ENCODE measurements at places on chromosomes 7 and 10.
A peak's percentile ranks its signal among the peaks of the same experiment; 100 is the strongest.

DNA sequence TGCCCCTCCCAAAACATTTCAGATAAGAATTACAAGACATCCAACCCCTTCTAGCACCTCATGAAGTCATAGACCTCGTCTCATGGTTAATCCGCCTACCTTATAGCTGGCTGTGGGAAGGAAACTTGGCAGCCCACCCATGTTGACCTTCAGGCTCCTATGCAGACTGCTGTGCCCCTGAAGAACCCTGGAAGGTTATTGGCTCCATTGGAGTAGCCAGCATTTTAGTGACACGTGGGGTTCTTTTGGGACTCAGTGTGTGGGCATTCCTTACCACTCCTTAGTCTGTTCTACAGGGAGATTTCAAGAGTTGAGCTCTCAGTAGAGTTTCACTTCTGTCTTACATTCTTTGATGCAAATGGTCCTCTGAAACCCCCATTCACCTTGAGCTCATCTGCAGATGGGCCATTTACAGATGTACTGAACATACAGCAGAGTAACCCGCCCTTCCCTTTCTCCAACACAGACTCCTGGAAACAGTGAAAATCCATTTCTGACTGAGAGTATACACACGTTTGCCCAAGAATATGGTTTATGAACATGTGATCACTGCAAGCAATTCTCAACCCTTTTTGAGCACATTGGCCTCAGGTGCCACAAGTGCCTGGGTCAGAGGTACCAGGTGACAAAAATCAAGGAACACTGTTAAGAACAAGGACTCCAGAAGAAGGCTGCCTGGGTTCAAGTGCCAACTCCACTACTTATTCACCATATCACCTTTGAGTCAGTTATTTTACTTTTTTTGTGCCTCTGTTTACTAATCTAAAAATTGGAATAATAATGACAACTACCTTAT is 54.0 kb upstream of the HECW1 start:
- no peak for DNase-seq

GRCh38 chr7:114084472-114085312 is 165.9 kb upstream of the PPP1R3A start:
- DNase-seq, result no peak

DNA sequence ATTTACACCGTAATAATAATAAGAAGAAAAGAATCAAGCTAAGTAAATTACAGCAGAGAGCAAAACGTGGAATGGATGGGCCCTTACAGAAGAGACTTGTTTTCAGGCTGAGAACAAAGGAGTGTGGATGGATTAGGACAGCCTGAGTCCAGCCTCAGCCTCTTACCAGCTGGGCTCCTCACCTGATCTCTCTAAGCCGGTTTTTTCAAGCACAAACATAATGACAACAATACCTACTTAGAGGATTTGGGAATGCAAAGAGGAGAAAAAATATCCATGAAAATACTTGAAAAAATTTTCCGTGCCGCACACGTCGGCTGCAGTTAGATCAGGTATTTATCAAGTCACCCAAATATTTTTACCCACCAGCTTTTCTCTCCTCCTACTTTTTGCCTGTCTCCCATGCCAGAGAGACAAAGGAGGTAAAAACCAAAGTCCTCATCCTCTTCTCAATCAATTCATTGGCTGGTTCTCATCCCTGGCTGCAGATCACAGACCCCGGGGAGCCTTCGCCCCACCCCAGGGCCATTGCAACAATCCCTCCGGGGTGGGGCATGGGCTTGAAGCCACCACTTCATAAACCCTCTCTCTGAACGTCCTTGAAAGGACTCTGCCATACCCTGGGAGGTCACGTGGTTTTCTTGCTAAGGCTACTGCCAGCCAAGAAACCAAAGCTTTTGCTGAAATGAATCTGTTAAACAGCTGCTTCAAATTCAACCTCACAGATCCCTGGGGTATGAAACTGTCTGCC is 29.7 kb upstream of the GTF2I start:
- peak; percentile 76 for DNase-seq

GRCh38 chr7:114415064-114415989 is 712 bp downstream of the FOXP2 start:
- DNase-seq, result peak; percentile 83

DNA sequence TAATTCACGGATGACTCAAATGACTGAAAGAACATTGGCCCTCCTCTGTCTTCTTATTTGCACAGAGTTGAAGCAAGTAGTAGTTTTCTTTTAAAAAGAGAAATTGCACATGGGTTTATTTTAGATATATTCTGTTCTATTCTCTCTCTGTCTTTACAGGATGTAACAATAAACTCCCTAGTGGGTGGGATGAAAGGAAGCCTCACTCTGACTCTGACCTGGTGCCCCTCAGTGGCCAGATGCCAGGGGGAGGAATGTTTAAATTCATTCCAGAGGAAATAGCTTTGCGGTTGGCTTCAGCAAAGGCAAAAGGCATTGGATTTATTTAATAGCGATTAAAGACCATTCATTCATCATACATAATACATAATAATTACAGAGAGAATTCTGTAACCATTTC is 156.4 kb upstream of the MTPN start:
- DNase-seq, result no peak

Measured in NCI-H1694 treated with DMSO at 0.1 percent for 48 hours (cell line).